Stimulated activated naive CD4-positive, alpha-beta T cell (primary cell): ENCODE measurements at places on chromosomes 13 and 19.

- DNase-seq = no peak
Observed at GRCh38 chr19:9650345-9650744, 24.6 kb downstream of the ZNF562 start.

DNA sequence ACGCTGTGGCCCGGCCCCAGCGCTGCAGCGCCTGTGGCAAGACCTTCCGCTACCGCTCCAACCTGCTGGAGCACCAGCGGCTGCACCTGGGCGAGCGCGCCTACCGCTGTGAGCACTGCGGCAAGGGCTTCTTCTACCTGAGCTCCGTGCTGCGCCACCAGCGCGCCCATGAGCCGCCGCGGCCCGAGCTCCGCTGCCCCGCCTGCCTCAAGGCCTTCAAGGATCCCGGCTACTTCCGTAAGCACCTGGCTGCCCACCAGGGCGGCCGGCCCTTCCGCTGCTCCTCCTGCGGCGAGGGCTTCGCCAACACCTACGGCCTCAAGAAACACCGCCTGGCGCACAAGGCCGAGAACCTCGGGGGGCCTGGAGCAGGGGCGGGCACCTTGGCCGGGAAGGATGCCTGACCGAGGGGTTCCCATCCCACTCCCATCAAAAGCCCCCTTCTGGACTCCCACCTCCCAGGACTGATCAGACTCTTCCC lies 7.9 kb downstream of the ZNF784 start:
- DNase-seq = no peak

- no peak for DNase-seq
Observed at GRCh38 chr13:34459856-34460255, 482.2 kb upstream of the NBEA start.

DNA sequence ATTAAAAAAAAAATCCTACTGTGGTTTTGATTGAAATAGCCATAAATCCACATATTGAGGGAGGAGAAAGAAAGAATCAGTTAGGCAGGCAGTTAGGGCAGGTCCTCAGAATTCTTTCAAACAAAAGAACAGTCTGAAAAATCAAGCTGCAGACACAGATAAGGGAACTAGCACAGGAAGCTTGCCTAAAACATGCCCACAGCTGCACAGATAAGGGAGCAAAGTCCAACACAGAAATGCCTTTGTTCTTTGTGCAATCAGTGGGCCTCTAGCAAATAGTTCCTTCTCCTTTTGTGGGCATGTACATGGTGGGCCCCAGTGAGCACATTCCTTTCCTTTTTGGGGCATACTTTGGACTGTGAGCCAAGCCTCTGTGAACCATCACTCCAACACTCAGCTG lies 42.7 kb downstream of the UTP14C start:
- no peak for DNase-seq

DNA sequence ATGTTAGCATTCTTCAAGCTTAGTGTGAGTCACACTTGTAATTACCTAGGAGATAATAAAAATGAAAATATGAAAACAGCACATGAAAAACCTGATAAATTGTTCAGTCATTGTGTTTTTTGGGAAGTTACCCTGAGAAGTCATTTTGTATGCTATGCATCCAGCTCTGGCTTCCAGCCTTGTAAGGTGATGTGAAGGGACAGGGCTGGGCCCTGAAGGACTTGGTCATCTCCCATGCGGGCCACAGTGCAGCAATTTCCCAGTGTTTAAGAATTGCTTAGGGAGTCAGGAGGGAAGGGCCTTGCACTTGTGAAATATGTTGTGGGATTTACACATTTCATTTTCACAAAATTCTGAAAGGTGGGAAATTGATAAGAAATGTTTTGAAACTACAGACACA lies 41.3 kb downstream of the ARHGEF7 start:
- DNase-seq = no peak

GRCh38 chr13:110179116-110179856 lies 127.7 kb downstream of the COL4A1 start:
- DNase-seq = no peak

- DNase-seq = no peak
Observed at GRCh38 chr13:112859817-112860190, 109.2 kb upstream of the MCF2L start.

DNA sequence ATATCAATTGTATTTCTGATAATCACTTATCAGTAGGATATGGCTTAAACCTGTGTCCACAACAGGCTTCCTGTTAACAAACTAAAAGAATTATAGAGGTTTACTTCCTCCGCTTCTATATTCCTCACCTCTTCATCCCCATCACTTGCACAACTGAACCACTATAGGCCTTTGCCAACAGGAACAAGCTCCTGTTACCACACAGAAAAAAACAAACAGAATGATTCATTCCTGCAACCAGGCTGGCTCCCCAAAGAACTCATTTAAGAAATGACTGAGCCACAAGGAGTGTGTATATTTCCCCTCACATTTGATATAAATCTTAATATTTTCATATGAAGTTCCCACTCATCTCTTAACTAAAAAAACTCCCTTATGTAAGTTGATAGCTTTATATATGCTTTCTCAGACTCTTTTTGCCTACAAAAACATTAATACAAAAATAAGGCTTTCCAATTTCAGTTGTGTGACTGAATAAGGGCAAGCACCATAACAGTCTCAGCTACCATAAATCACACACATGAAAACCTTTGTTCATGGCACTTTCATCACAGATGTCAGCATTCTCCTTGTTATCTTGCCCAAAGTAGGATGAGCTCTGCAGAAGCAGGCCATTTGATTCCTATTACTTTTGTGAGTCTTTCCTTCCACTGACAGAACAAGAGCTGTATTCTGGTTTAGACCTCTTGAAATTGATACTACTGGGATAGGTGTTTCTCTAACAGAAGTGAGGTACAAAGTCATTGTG lies 366.8 kb downstream of the SLITRK1 start:
- no peak for DNase-seq

DNA sequence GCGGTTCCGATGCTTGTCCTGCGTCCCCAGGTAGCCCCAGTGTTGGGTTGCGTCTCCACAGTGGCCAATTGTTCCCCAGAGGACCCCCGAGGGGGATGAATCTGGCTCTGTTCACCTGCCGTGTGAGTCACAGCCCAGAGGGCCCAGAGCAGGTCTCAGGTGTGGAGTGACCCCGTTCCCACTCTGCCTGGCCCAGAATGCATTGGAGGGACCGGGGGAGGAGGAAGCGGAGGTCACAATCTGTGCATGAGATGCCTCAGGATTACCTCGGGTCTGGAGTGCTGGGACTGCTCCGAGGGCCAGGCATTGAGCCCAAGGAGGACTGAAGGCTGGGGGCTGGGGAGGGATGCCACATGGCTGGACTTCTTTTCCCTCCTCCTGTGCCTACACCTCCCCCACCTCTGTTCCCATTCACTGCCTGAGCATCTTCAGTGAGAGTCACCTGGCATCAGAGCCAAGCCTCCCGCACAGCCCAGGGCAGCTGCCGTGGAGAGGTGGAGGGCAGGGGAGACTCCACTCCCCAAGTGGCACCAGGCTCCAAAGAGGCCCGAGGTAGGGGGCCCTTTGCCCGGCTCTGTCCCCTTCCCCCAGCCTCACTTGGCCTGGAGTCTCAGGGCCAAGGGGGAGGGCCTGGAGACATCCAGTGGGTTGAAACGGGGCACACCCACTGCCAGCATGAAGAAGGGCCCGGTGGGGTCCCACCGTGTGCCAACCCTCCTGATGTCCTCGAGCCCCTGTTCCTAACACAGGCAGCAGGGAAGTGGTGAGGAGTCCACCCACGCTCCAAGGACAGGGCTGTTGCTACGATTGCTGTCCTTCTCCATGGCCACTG lies 81.1 kb downstream of the CHST8 start:
- no peak for DNase-seq
